ENCODE measurements at places on chromosomes 13 and 19. TPM values are rescaled to one million over a fixed set of nuclear protein-coding genes. Genes with fewer than 3 reads are reported as not detected.
A peak's percentile ranks its signal among the peaks of the same experiment; 100 is the strongest.

The TEX26 gene
- not detected for total RNA-seq

The PABPC3 gene
- total RNA-seq = 0.38 TPM

The CLDND2 gene
- total RNA-seq = 1.6 TPM

The SPACA4 gene
- total RNA-seq = not detected

DNA sequence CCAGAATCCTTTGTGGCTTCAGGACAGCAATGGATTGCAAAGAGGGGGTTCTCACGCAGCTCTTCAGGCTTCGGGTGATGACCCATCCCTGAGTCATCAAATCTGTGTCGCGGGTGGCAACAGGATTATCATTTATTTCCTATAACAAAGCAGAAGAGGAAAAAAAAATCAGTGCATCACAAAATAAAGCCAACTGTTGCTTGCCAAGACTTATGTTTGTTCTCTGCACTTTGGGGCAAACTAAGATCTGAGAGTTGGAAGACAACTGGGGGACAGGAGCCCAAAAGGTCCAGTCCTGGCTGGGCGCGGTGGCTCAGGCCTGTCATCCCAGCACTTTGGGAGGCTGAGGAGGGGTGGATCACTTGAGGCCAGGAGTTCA, 6.4 kb downstream of the GNA15 start:
- peak; percentile 89 for DNase-seq

- DNase-seq = no peak
Observed at GRCh38 chr13:111356795-111357194, 36.4 kb downstream of the TEX29 start.

- peak; percentile 11 for DNase-seq
Observed at GRCh38 chr13:21310220-21310619, 133.8 kb downstream of the MRPL57 start.

GRCh38 chr13:77555246-77555645, 19.7 kb downstream of the SCEL start:
- DNase-seq = no peak

DNA sequence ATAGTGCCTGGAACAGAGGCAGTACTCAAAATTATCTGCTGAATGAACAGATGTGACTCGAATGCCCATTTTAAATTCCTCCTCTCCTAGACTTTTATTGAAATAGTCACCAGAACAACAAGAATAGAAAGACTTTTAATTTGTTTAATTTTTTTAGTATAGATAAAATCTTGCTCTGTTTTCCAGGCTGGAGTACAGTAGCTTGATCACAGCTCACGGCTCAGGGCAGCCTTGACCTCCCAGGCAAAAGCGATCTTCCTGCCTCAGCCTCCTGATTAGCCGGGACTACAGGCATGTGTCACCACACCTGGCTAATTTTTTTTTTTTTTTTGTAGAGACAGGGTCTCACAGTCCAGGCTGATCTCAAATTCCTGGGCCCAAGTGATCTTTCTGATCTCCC, 120.9 kb upstream of the FREM2 start:
- DNase-seq = no peak

DNA sequence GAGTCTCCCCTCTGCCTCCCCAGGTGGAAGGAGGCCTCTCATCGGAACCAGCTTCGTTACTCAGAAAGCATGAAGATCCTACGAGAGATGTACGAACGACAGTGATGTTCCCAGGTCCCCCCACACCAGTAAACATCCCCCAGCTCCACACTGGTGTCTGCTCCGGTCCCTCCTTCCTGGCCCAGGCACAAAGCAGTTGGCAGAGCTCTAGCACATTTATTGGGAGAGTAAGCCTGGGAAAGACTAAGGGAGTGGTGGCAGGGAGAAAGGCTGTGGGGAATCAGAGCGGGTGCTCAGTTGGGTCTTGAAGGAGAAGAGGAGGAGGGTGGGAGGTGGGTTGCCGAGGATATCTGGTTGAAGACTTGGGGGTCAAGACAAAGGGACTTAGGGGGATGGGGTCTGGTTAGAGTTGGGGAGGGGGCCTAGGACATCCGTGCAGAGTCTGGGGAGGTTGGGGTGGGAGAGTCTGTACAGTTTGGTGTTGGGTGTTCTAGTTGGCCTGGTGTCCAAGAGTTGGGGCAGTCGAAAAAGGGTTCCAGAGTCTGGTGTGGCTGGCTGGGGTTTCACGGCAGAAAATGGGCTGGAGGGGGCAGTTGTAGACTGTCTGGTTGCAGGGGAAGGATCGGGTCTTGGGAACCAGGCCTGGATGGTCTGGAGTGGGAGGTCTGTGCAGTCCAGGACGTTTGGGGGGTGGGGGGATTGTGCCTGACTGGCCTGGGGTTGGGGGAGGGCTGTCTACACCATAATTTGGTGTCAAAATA, 2.3 kb downstream of the HSPB6 start:
- DNase-seq = no peak

- no peak for DNase-seq
Observed at GRCh38 chr19:8445488-8446001, 770 bp downstream of the HNRNPM start.

GRCh38 chr19:15759962-15760565, 22.3 kb downstream of the OR10H3 start:
- no peak for DNase-seq

GRCh38 chr19:37778613-37779126, 716 bp downstream of the ZNF573 start:
- DNase-seq = no peak

- DNase-seq = no peak
Observed at GRCh38 chr19:21680671-21681070, 86.7 kb downstream of the ZNF100 start.

- DNase-seq = no peak
Observed at GRCh38 chr19:31553112-31553845, 204.0 kb upstream of the TSHZ3 start.

GRCh38 chr13:90154311-90154960, 1193.1 kb upstream of the MIR17HG start:
- no peak for DNase-seq

- no peak for DNase-seq
Observed at GRCh38 chr19:10661946-10662345, 7.8 kb downstream of the ILF3 start.

GRCh38 chr13:47110141-47110540, 213.3 kb upstream of the HTR2A start:
- DNase-seq = no peak

DNA sequence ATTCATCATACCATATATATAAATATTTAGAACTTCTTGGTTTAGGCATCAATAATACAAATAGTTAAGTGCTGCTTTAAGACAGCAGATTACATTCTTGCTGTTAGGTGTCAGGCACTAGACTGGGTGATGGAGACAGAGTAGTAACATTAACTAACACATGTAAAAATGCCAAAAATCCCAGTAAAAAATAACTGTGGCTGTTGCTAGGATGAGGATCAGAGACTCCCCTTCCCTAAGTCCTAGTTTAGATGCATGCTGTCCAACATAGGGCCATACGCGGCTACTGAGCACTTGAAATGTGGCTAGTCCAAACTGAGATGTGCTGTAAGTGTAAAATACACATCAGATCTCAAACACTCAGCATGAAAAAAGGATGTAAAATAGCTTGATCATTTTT, 94.7 kb downstream of the CDADC1 start:
- DNase-seq = no peak

- no peak for DNase-seq
Observed at GRCh38 chr13:28413999-28414398, 80.9 kb downstream of the FLT1 start.

- no peak for DNase-seq
Observed at GRCh38 chr13:92074658-92075057, 676.2 kb downstream of the GPC5 start.

DNA sequence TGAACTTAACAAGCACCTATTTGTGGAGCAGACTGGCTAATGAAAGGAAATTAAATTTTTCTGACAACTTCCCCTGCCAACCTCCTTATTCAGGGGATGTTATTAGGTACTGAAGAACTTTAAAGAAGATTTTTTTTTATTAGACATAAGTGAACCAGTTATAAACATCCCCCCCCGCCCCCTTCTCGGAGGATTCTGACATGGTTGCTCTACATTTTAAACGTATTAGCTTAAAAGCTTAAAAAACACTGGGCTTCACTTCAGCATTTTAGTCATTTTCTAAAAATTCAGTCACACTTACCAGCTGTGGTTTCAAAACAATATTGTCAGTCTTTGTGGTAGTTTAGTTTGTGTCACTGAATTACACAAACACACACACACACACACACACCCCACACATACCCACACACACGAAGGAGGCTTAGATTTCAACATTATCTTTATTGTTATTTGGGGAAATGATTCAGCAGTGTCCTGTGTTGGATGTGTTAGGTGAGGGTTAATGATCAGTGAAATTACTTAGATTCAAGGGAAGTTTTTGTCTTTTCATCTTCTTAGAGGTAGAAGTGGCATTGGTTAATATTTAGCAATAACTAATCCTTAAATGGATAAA, 145.7 kb downstream of the PCCA start:
- peak; percentile 29 for DNase-seq

- DNase-seq = no peak
Observed at GRCh38 chr19:17385878-17386611, 8.0 kb downstream of the CCDC194 start.

All from HFFc6 (cell line).